ENCODE measurements at places on chromosomes 1 and 21. TPM values are rescaled to one million over a fixed set of nuclear protein-coding genes. Genes with fewer than 3 reads are reported as not detected.

DNA sequence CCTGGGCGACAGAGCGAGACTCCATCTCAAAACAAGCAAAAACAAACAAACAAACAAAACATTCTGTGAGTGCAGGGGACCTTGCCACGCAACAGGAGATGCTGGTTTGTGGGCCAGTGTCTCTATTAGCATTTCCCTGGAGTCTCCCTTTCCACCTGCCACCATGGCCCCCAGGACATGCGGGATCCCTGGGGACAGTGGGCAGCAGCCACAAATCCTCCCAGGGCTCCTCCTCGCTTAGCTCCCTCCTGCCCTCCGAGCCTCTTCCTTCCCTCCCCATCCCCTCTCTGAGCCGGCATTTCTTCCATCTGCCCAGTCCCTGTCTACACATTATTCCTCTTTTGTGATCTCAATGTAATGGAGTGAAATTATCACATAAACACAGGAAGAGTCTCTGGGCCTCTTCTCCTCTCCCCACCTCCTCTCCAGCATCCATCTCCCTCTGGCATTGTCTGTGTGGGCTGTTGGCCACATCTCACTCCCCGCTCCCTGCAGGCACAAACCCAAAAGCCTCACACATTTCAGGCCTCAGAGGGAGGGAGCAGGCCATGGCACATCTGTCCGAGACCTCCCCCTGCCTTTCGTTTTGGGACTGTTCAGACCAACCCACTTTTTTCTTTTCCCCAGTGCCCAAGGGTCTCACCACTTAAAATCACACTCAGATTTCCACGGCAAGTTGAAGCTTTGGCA lies 144.3 kb downstream of the MIS18A start:
- no peaks in the 10 kb centered on the region for H3K27me3 ChIP-seq
- H3K4me1 ChIP-seq, result no peaks in the 10 kb centered on the region
- no peak overlapping the region for H3K27ac ChIP-seq
- no peak for DNase-seq

- peaks cover 6% of the 10 kb centered on the region for H3K4me1 ChIP-seq
- no peak within 1 kb of the TSS for H3K27ac ChIP-seq
- no peaks in the 10 kb centered on the region for H3K36me3 ChIP-seq
- H3K27me3 ChIP-seq, result peaks cover 41% of the 10 kb centered on the region
- peak within 1 kb of the TSS; percentile 62 for H3K4me3 ChIP-seq
- peak; percentile 66 for DNase-seq
Observed at GRCh38 chr1:36125129-36125991, at the start of gene COL8A2. Gene COL8A2 (minus strand): TSS chr1:36125222. CDS start chr1:36100242, 24,980 bp downstream.

The ADIPOR1 gene
- 61.2 TPM for total RNA-seq

DNA sequence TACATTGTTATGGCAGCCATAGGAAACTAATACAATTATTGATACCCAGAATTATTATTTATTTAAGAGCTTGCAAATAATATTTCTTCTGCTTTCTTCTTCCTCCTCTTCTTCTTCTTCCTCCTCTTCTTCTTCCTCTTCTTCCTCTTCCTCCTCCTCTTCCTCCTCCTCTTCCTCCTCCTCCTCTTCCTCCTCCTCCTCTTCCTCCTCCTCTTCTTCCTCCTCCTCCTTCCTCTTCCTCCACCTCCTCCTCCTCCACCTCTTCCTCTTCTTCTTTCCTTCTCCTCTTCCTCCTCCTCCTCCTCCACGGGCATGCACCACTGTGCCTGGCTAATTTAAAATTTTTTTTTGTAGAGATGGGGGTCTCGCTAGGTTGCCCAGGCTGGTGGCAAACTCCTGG lies 95.6 kb upstream of the BCAR3 start:
- H3K27ac ChIP-seq, result no peak overlapping the region
- H3K4me1 ChIP-seq, result no peaks in the 10 kb centered on the region
- H3K4me3 ChIP-seq, result no peak overlapping the region
- no peaks in the 10 kb centered on the region for H3K36me3 ChIP-seq
- no peak for DNase-seq

- no peak for DNase-seq
- H3K36me3 ChIP-seq, result no peaks in the 10 kb centered on the region
- H3K27me3 ChIP-seq, result no peaks in the 10 kb centered on the region
- no peak overlapping the region for H3K4me3 ChIP-seq
- no peaks in the 10 kb centered on the region for H3K4me1 ChIP-seq
- no peak overlapping the region for H3K27ac ChIP-seq
Observed at GRCh38 chr1:227938911-227939790, 8.6 kb downstream of the WNT9A start.

GRCh38 chr1:53079251-53079650 lies 17.2 kb downstream of the PODN start:
- no peaks in the 10 kb centered on the region for H3K4me1 ChIP-seq
- no peak overlapping the region for H3K27ac ChIP-seq
- no peaks in the 10 kb centered on the region for H3K36me3 ChIP-seq
- DNase-seq, result no peak

- 0 out of 2 replicates have a peak overlapping the region, but pooled peaks have one; percentile 66 for H3K27ac ChIP-seq
- H3K36me3 ChIP-seq, result no peaks in the 10 kb centered on the region
- H3K4me1 ChIP-seq, result peaks cover 25% of the 10 kb centered on the region
- no peaks in the 10 kb centered on the region for H3K27me3 ChIP-seq
- peak overlapping the region; percentile 96 for H3K4me3 ChIP-seq
- DNase-seq, result peak; percentile 87
Observed at GRCh38 chr1:155003766-155004351, 1.3 kb downstream of the ZBTB7B start.

The CA14 gene
- 42.9 TPM for total RNA-seq

The ANGPTL3 gene
- not detected for total RNA-seq

- DNase-seq, result no peak
- no peak overlapping the region for H3K27ac ChIP-seq
- H3K36me3 ChIP-seq, result no peaks in the 10 kb centered on the region
- no peaks in the 10 kb centered on the region for H3K27me3 ChIP-seq
Observed at GRCh38 chr1:119873135-119874015, 22.9 kb downstream of the ADAM30 start.

GRCh38 chr21:16125274-16125673 lies 395.5 kb downstream of the USP25 start:
- H3K4me3 ChIP-seq, result no peak overlapping the region
- H3K36me3 ChIP-seq, result no peaks in the 10 kb centered on the region
- H3K27me3 ChIP-seq, result no peaks in the 10 kb centered on the region
- no peaks in the 10 kb centered on the region for H3K4me1 ChIP-seq
- no peak for DNase-seq

DNA sequence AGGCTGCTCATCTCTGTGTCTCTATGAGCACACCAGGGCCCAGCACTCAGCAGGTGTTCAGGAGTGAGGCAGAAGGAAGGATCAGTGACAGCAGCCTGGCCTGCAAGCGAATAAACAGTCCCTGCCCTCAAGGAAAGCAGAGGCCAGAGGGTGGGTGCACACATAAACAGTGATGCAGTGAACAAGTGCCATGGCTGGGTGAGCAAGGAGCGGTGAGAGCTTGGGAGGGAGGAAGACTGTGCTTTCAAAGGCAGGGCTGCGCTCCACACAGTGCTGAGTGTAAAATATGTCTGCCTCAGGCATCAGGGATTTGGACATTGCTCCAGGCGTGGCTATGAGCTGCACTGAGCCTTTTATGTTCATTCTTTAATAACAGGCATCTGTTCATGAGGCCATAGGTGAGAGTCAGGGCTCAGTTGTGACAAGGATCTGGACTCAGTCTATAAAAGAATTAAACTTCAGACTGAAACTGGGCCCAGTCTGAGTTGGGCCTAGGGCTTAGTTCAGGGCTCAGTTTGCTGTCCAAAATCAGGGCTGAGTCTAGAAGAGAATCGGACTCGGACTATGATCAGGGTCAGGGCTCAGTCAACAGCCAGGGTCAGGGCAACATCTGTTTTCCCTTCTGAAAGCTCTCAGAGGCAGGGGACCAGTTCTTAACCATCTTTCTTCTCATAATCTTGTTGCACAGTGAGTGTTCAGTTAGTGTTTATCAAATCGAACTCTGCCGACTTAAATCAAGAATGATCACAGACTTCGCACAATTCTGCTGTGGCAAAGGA lies 213.7 kb downstream of the FOXD2 start:
- no peak overlapping the region for H3K4me3 ChIP-seq
- no peaks in the 10 kb centered on the region for H3K4me1 ChIP-seq
- no peak overlapping the region for H3K27ac ChIP-seq
- no peaks in the 10 kb centered on the region for H3K27me3 ChIP-seq
- H3K36me3 ChIP-seq, result no peaks in the 10 kb centered on the region

- H3K4me3 ChIP-seq, result no peak overlapping the region
- no peak for DNase-seq
- H3K27me3 ChIP-seq, result peaks cover 8% of the 10 kb centered on the region
- H3K27ac ChIP-seq, result no peak overlapping the region
- H3K36me3 ChIP-seq, result no peaks in the 10 kb centered on the region
Observed at GRCh38 chr1:156821801-156822200, 5.2 kb upstream of the SH2D2A start.

DNA sequence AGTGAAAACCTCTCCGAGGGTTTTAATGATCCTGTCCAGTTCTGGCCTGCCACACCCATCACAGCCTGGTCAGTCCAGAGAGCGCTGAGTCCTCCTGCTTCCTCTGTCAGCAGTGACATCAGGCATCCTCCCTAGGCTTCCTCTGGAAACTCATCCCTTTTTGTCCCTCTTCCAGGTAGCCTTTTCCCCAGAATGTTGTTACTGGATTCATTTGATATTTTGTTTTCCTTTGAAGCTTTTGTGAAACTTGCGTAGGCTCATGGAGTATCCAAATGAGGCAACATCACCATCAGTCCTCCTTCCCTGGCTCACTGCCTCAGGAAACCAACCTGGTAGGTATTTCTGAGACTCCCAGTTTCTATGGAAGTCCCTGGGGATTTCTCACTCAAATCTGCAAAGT lies 27.0 kb upstream of the IGSF3 start:
- H3K27me3 ChIP-seq, result no peaks in the 10 kb centered on the region
- H3K36me3 ChIP-seq, result no peaks in the 10 kb centered on the region
- no peak for DNase-seq
- H3K4me1 ChIP-seq, result peaks cover 24% of the 10 kb centered on the region
- H3K27ac ChIP-seq, result no peak overlapping the region
- H3K4me3 ChIP-seq, result no peak overlapping the region

- DNase-seq, result no peak
- no peaks in the 10 kb centered on the region for H3K36me3 ChIP-seq
Observed at GRCh38 chr1:186740324-186740723, 60.1 kb upstream of the PTGS2 start.

The TINAGL1 gene
- 15.8 TPM for total RNA-seq

- H3K27me3 ChIP-seq, result no peaks in the 10 kb centered on the region
- DNase-seq, result peak; percentile 84
- H3K27ac ChIP-seq, result no peak overlapping the region
- peaks cover 3% of the 10 kb centered on the region for H3K36me3 ChIP-seq
- no peak overlapping the region for H3K4me3 ChIP-seq
Observed at GRCh38 chr21:29499734-29500343, 201.1 kb downstream of the BACH1 start.

GRCh38 chr1:41474490-41475271 lies 9.8 kb downstream of the EDN2 start:
- peak; percentile 28 for DNase-seq
- no peaks in the 10 kb centered on the region for H3K27me3 ChIP-seq
- no peaks in the 10 kb centered on the region for H3K36me3 ChIP-seq
- no peak overlapping the region for H3K4me3 ChIP-seq
- H3K27ac ChIP-seq, result no peak overlapping the region

DNA sequence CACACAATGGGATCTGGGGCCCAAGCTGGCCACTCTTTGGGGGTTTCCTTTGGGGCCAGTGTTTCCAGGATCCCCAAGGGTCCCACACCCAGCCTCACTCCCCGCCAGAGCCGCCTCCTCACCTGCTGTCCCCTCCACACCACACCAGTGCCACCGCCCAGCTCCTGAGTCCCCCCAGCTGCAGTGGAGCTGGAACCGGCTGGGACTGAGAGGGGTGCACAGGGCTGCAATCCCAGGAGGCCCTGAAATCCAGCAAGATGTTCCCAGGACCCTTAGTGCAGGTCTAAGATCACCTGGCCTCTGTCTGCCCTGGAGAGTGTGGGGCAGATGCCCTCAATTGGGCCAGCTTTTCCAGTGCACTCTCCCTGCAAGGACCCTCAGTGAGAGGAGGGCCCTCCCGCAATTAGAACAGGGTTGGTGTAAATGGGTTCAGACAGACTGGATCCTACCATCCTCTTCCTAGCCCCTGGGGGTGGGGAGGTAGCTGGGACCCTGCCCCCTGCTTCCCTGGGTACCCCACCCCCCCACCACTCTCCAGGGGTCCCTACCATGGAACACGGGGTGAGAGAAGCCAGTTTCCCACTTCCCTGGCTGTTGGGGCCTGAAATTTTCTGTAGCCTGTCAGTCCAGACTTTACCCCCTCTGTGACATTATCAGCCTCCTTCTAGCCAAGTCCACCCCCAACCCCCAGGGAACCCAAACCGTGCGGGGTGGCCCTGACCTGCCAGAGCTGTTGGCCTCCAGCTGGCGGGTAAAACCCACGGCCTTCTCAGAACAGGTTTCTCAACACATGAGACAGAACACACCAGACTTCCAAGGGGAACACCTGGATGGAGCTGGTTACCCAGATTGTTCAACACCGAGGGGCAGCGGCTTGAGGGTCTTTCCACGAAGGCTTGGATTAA lies 7.0 kb downstream of the KRTAP10-12 start:
- H3K27me3 ChIP-seq, result peaks cover 36% of the 10 kb centered on the region
- H3K4me3 ChIP-seq, result peak overlapping the region; percentile 71
- H3K36me3 ChIP-seq, result no peaks in the 10 kb centered on the region
- DNase-seq, result no peak

GRCh38 chr1:159823406-159823805 lies 3.3 kb upstream of the SLAMF8 start:
- H3K36me3 ChIP-seq, result no peaks in the 10 kb centered on the region
- DNase-seq, result no peak
- no peak overlapping the region for H3K4me3 ChIP-seq
- H3K27ac ChIP-seq, result no peak overlapping the region

GRCh38 chr1:176193663-176194062 lies 13.4 kb downstream of the COP1 start:
- H3K4me1 ChIP-seq, result 0 out of 2 replicates have a peak, but pooled peaks cover 9% of the 10 kb centered on the region
- no peak for DNase-seq
- H3K27ac ChIP-seq, result no peak overlapping the region
- no peaks in the 10 kb centered on the region for H3K36me3 ChIP-seq

GRCh38 chr1:205245096-205245495 lies 17.4 kb downstream of the TMCC2 start:
- H3K4me1 ChIP-seq, result no peaks in the 10 kb centered on the region
- H3K36me3 ChIP-seq, result no peaks in the 10 kb centered on the region
- no peak for DNase-seq
- H3K4me3 ChIP-seq, result no peak overlapping the region
- H3K27ac ChIP-seq, result no peak overlapping the region
- no peaks in the 10 kb centered on the region for H3K27me3 ChIP-seq

DNA sequence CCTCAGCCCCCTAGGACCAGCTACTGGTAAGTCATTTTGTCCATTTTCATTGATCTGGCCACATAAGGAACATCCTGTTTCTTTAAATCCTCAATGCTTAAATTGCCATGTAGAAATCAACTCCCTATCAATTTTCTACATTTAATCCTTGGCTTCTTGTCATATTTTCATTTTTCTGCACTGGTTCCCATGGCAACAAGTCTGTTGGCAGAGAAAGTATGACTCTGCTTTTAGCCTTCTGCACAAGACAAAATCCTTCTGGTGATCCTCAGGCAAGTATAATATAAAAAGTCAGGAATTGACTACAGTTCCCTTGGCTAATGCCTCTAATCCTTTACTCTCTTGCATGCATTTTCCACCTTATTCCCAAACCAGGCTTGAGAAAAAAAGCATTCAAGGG lies 65.0 kb downstream of the LRRC40 start:
- H3K27me3 ChIP-seq, result no peaks in the 10 kb centered on the region
- H3K4me3 ChIP-seq, result no peak overlapping the region
- no peak for DNase-seq
